ENCODE measurements at places on chromosomes 5 and 9.

GRCh38 chr5:131514316-131515283 lies 120.4 kb downstream of the RAPGEF6 start:
- no peak for DNase-seq

- DNase-seq, result peak; percentile 35
These were observed at the start of gene LIX1 for GRCh38 chr5:97142521-97143254. Gene LIX1, minus strand, starts transcription at chr5:97142611. Its CDS starts 35 bp downstream, at chr5:97142576.

- no peak for DNase-seq
These were observed 396 bp downstream of the GARIN3 start for GRCh38 chr5:157165668-157166067.

DNA sequence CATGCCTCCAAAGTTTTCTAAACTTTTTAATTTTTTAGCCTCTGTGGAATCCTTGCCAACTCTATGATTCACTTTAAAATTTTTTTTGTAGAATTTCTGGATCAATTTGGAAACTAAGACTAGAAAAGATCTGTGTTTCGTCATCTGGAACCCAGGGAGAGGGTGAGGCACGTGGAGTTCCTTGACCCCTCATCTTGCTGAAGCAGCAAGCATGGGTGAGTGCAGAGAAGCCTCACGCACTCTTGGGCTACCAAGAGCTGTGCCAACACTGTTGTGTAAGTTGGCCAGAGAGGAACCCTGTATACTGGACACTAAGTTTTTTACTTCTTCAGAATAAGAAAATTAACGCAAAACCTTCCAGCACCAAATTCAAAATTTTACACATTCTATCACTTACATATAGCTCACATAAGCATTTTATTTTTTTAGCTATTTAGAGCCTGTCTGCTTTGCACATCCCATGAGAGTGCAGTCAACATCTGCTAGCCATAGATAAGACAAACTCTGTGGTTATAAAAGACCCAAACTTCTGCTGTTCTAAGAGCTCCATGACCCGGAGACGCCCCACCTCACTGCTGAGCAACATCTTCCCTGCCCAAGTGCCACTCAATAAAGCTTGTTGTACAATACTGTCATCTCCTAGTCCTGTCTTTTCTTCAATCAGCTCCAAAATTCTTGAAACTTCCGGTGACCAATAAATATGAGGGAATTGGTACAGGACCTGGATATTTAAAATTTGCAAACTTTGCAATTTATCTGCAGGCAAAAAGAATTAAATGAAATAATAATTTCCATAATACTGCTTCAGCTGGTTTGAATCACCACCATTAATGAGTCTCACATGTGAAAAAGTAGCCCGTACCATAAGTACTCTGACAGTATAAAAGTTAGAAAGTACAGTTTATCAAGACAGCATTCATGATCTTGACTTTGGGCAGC lies 69.7 kb upstream of the ADCY2 start:
- DNase-seq, result no peak

- no peak for DNase-seq
These were observed 24.9 kb upstream of the ELAVL2 start for GRCh38 chr9:23850690-23851629.

DNA sequence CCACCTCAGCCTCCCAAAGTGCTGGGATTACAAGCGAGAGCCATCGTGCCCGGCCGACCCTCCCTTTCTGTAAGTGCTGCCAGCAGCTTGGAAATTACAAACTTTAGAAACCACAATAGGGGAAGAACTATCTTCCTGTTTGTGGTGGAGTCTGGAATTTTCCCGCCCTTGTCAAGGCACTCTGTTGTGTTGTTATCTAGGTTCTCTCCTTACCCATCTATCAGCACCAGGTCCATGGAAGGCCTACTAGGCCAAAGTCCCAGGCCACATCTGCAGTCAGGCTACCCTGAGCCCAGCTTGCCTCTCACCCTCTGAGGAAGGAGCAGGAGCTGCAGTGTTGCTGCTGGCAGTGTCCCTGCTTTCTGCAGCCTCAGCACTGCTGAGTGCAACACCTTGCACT lies 214.9 kb downstream of the MCTP1 start:
- DNase-seq, result peak; percentile 95
